Astrocyte (in vitro differentiated cells and primary cell): ENCODE measurements at places on chromosomes 13 and 19. TPM values are rescaled to one million over a fixed set of nuclear protein-coding genes. Genes with fewer than 3 reads are reported as not detected.
A peak's percentile ranks its signal among the peaks of the same experiment; 100 is the strongest.

- DNase-seq, result peak; percentile 45
Measured at GRCh38 chr13:49457221-49457620, 13.1 kb downstream of the SETDB2 start.

DNA sequence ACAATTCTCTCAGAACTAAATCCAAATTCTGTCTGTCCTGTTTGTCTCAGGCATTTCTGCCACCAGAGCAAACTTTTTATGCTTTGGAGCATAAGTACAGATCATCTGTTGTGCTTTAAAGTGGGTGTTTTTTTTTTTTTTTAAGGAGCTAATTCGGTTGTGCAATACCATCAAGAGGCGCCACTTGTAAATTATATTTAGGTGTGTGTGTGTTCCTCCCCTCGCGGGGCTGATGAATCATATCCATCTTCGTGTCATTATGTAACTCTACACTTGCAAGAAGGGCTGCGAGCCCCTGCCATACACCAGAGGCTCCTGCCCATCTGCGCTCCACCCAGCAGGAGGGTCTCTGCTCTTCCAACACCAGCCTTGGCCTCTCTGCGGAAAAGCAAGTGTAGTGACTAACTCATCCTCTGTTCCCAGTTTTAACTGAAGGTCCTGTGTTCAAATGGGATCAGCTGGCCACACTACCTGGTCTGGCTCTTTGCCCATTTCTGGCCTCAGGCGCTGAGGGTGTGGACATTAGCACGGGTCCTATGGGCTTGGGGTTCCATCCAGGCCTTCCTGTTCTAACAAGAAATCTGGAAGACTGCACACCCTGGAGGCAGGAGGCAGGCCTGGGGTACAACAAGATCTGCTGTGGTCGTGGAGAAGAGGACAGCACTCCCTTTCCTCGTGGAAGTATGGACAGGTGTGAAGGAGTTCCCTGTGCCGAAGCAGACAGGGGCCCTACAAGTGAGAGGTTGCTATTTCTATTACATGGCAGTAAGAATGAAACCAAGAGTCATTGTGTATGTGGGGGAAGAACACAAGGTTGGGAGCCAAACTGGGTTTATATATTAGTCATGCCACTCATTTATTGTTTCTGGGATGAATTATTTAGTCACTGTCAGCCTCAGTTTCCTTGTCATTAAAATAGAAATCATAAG, 96.1 kb upstream of the MBNL2 start:
- DNase-seq, result peak; percentile 72

DNA sequence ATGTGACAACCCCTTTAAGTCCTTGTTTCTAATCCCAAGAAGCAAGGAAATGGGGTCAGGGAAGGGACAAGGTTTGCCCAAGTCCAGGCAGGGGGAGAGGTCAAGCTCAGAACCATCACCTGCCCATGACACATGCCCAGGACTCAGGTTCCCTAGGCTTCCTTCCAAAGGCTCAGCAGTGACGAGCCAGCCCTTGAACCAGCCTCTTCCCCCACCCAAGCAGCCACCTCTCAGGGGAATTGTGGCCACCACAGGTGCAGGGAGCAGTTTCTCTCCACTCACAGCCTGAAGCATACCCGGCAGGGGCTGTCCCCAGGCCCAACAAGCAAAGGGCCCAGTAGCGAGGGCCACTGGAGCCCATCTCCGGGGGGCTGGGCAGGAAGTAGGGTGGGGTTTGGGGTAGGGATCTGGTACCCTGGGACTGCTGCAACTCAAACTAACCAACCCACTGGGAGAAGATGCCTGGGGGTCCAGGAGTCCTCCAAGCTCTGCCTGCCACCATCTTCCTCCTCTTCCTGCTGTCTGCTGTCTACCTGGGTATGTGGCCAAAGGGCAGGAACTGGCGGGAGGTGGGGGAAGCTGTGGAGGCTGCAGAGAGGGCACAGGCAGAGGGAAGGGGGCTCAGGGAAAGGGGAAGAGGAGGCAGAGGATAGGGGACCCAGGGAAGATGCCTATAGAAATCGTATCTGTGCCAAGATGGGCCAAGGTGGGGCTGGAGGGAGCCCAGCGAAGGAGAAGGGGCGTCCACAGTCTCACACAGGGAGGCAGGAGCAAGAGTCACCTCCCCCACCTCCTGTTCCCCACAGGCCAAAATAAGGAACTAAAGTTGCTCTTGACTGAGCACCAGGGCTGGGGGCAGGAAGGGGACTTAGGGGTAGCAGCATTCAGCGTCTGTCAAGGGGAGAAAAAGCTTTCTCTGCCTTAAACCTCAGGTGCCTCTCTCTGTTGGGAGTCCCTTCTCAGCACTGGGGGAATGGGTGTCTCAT, at the start of gene CD79A:
Gene CD79A, plus strand, starts transcription at position 433 of the 986 bp plus-strand sequence. Its CDS starts 26 bp downstream, at position 459.
- no peak for DNase-seq

- no peak for DNase-seq
Measured at GRCh38 chr13:79466872-79467271, 14.1 kb upstream of the NDFIP2 start.

DIRAS1 gene
- 5.9 and 9.3 TPM in 2 replicates for total RNA-seq

KLC3 gene
- 0.62 and 1.2 TPM in 2 replicates for total RNA-seq
